Upper lobe of left lung (tissue), 6 donors: ENCODE measurements at places on chromosomes 16 and 17.

DNA sequence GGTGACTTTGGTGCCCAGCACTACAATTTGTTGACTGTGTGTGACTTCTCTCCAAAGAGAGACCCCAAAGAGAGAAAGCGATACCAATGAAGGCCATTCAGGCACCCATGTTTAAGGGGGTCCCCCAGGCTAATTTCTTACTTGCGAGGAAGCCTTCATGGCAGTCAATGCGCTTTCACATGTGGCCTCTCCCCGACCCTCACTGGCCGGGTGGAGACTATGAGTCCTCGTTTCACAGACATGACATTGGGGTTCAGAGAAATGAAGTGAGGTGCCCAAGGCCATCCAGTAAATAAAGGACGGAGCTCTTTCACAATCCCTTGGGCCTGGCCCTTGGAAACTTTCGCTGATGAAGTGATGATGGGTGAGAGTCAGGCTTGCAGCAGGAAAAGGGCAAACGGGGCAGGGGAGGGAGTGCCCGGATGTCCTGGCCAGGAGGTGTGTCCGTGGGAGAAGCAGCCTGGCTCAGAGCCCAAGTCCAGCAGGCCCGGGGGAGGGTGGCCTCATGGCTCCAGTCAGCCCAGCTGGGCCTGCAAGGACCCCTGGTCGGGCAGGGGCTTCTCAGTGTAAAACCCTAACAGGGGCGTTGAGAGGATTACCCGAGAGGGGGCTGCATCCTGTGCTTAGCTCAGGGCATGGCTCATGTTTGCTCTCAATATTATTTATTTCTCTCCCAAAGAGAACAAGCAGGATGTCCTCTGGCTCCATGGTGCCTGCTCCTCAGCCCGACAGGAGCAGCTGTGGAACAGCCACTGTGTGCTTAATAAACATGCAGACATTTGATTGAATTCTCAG lies 14.7 kb downstream of the TBX2 start:
- no peak for DNase-seq

DNA sequence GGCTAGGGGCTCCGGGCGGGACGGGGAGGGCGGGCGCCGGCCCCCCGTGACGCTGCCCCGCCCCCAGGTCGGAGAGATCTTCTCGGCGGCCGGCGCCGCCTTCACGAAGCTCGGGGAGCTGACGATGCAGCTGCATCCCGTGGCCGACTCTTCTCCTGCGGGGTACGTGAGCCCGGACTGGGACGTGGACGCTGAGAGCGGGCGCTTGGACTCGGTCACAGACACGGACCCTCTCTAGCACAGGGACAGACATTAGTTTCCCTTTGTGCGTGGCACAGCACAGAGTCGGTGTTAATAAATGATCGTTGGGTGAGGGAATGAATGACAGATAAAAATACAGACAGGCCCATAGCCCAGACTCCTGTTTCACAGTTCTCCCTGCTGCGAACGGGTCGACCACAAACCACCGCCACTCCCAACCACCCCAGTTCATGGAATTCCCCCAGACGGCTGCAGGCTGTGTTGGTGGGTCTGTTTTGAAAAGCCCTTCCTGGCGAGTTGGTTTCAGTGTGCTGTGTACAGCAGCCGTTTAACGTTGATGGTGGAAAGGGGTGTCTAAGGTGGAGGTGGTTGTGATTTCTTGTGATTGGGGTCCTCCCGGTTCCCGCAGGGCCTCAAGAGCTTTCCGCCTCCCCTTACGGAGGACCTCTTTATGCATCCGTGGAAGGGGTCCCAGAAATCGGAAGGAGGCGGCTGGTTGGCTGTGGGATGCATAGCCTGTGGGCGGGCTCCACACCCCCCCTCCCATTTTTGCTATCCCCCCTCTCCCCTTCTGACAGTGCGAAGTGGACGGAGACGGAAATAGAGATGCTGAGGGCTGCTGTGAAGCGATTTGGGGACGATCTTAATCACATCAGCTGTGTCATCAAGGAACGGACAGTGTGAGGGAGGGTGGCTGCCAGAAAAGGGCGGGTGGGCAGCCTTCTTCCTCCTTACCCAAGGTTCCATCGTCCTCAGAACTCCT lies 2.9 kb downstream of the RNASEK start:
- peak; percentile 49 for DNase-seq

DNA sequence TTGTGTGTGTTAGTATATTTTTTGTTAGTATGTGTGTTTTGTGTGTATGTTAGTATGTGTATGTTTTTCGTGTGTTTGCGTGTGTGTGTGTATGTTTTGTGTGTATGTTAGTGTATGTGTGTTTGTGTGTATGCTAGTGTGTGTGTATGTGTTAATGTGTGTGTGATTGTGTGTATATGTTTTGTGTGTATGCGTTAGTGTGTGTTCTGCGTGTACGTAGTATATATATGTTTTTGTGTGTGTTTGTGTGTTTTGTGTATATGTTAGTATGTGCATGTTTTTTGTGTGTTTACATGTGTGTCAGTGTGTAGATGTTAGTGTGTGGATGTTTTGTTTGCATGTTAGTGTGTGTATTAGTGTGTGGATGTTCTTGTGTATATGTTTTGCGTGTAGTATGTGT lies 29.6 kb downstream of the RBFOX1 start:
- DNase-seq: no peak

DNA sequence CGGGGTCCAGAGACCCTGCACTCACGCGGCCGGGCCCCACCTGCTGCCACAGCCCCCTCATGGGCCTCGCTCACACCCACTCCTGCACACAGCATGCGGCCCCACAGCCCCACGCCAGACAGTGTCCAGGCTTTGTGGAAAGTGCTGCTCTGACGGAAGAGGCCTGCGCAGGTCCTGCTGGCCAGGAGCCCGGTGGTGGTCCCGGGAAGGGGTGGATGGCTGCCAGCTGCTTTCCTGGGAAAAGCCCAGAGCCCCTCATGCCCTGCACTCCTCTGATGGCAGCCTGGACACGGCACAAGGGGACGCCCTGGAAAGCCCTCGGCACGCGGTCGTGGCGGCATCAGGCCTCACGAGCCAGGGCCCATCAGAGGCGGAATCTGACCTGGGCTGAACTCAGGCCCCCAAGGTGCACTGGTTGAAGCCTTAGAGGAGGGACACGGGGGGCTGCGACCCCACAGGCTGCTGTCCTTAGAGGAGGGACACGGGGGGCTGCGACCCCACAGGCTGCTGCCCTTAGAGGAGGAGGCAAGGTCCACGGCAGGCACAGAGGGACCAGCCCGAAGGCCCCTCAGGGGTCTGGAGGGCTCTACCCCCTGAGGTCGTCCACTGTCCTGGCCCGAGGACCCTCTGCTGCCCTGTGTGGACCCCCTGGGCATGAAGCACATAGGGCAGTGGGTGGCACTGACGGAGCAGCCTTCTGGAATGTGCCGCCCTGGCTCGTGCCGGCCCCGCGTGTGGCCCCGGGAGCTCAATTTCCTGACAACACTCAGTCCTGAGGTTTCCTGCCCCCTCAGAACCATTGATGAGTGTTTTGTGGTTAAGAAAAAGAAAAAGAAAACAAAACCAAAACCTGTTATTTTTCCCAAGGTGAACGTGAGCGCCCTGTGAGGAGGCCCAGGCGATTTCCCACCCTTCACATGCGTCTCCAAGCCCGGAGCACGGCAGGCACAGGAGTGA lies 22.1 kb downstream of the SOX8 start:
- no peak for DNase-seq

GRCh38 chr17:14780097-14780651 lies 479.3 kb downstream of the HS3ST3B1 start:
- peak; percentile 32 for DNase-seq

GRCh38 chr17:18905226-18905625 lies 46.7 kb upstream of the SLC5A10 start:
- DNase-seq: no peak

DNA sequence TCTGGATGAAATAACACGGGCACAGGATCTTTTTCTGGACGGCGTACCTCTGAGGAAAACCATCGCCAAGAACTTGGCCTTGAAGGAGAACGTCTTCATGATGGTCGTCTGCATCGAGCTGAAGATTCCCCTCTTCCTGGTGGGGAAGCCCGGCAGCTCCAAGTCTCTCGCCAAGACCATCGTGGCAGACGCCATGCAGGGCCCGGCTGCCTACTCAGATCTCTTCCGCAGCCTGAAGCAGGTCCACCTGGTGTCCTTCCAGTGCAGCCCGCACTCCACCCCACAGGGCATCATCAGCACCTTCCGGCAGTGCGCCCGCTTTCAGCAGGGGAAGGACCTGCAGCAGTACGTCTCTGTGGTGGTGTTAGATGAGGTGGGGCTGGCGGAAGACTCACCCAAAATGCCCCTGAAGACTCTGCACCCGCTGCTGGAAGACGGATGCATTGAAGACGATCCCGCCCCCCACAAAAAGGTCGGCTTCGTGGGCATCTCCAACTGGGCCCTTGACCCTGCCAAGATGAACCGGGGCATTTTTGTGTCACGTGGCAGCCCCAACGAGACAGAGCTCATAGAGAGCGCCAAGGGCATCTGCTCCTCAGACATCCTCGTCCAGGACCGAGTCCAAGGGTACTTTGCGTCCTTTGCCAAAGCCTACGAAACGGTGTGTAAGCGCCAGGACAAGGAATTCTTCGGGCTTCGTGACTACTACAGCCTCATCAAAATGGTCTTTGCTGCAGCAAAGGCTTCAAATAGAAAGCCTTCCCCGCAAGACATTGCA lies 68.3 kb upstream of the ENDOV start:
- no peak for DNase-seq

- DNase-seq: no peak
Measured at GRCh38 chr16:6753553-6753952, 579.1 kb upstream of the RBFOX1 start.
